ENCODE measurements at places on chromosomes 12 and 14.
A peak's percentile ranks its signal among the peaks of the same experiment; 100 is the strongest.

GRCh38 chr14:24108336-24108874, 6.2 kb upstream of the DCAF11 start:
- no peak for DNase-seq

DNA sequence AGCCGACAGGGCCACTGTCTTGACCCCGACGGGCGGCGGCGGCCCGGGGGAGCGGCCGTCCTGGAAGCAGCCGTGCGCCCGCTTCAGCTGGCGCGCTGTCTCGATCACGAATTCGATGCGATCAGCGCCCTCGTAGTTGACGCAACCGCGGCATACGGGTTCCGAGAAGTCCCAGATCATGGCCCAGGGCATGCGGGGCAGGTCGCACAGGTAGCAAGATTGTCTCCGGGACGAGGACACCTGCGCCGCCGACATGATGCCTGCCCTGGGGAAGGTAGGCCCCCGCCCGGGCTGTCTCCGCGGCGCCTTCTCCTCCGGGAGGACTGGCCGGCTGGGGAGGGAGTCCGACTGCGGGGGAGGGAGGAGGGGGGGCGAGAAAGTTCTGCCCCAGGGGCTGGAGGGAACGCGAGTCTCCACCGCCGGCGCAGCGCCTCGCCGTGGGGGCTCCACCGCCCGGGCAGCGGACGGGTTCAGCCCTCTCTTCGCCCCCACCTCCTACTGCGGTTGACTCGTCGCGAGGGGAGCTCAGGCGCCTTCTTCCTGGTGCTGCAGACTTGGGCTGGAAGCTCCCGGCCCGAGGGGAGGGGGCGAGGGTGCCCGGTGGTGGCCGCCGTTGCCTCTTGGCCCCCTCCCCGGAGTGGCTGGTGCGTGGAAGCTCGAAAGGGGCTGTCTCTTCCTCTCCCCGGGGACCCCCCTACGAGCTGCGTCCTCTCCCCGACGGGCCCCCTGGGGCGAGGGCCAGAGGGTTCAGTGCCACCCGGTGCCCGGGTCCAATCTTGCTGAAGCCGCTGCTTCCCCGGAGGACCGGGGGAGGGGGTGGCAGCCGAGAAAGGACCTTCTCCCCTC, 747 bp downstream of the IRF2BPL start:
- DNase-seq = peak; percentile 84

DNA sequence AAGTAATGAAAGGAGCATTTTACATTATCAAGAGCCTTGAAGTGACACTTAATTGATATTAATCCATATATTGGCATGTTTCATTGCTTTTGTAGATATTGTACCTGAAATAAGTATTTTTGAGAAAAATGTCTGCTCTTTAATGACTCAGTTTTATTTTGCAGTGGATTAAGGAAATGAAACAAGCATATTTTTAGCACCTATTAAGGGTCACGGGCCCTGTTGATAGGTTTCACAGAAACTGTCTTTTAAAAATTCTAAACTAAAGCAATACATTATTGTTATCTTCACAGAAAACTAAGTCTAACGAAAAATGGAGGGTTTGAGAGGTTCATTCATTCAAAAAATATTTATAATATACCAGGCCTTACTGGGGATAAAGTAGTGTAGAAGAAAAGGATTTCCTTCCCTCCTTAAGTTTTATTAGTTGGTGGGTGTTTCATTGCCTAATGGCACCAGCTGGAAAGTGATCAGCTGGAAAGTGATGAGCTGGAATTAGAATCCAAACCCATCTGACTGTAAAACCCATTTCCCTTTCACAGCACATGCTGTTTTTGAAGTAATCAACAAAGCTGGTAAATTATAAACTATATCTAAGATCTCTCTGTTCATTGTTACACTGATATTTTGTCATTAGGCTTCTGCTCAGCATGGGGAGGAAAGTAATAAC, 54.2 kb downstream of the PTPRQ start:
- DNase-seq = no peak

DNA sequence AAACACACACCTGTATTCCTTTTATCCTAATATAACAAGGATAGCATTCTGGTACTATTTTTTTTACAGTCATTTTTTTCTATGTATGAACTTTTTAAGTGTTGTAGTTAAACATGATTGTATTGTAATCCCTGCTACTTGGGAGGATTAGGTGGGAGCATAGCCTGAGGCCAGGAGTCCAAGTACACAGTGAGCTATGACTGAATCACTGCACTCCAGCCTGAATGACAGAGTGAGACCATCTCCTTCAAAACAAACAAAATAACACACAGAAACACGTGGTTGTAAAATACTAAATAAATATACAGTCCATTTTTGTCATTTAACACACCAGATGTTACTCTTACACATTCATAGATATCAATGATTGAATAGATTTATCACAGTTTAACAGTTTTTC, 56.9 kb downstream of the MAP4K5 start:
- DNase-seq = no peak

DNA sequence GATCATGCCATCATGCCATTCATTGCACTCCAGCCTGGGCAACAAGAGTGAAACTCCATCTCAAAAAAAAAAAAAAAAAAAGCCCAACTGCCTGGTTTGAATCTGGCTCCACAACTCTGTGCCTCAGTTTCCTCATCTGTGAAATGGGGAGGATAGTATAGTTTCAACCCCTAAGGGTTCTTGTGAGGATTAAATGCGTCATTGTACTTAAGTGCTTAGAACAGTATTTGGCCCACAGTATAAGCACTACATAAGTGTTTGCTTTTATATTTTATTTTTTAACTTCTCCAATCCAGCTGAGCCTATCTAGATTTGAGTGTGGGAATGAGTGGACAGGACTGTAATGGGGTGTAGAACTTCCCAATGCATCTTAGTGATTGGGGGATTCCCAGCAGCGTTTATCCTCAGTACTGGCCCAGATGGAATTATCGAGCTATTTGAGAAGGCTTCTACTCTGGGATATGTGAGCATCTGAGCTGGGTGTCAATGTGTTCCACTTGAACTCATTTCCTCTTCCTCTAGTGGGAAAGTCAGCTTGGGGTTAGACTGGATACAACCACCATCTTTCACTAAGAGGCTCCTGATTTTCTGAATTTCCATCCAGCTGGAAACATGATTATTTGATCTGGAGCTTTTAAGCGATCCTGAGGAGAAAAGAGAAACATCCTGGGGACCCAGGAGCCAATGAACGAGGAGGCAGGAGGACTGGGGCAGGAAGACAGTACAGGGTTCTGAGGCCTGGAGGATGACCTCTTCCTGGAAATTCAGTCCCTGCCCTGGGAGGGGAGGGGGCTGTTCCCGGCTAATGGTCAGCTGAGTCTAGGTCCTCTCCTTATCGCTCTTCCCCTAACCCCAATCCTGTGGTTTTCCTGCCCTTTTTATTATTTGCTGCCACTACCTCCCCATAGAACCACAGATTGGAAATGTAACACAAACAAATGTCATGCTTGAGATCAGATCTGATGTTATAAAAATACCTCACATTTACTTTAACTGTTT, 9.3 kb upstream of the ESPL1 start:
- DNase-seq = no peak

DNA sequence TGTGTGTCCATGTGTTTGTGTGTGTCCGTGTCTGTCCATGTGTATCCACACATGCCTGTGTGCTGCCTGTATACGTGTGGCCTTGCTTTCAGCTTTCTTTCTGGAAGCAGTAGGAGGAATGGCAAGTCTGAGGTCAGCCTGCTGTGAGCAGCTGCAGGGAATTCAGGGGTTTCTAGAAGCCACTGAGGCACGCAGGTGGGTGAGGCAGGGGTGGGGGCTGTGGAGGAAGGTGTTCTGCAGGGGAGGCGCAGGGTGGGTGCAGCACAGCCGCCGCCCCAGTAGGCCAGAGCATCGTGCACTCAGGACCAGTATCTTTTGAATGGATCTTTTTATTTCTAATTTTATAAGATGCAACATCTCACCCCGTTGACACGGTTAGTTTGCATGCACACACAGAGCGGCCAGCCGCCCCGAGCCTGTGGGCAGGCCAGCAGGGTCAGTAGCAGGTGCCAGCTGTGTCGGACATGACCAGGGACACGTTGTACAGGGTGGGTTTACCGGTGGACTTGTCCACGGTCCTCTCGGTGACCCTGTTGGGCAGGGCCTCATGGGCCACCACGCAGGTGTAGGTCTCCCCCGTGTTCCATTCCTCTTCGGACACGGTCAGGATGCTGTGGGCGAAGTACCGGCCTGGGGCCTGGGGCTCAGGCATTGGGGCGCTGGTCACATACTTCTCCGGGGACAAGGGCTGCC, 327.7 kb downstream of the TMEM121 start:
- no peak for DNase-seq

DNA sequence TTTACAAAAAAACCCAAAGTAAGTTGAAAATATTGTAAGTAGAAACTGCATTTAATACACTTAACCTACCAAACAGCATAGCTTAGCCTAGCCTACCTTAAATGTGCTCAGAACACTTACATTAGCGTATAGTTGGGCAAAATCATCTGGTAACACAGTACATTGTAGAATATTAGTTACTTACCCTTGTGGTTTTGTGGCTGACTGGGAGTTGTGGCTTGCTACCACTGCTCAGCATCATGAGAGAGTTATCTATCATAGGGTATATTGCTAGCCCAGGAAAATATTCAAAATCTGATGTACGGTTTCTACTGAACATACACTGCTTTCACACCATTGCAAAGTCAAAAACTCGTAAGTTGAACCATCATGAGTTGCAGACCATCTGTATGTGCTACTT, 141.7 kb upstream of the GARIN6 start:
- DNase-seq = no peak

DNA sequence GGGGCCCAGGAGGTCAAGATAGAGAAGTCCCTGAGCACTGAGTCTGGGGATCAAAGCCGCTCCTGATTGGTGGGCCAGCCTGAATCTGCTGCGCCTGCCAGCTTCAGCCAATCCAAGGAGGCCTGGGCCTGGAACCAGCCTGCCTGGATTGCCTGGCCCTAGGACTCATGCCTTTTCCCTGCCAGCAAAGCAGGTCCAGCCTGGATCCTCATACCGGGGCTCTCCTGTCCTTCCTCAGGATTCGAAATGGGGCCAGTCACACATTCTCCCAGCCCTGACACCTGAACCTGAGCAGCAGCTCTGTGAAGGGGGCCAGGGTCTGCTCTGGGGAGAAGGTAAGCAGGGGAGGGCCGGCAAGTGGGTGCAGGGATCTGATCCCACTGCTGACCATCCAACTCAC, 81.9 kb downstream of the NINJ2 start:
- DNase-seq = no peak

GRCh38 chr14:106235356-106236159, 709.2 kb downstream of the TMEM121 start:
- DNase-seq = no peak

- DNase-seq = no peak
These were observed 10.0 kb downstream of the CAPZA3 start for GRCh38 chr12:18747895-18748294.

- no peak for DNase-seq
These were observed 8.8 kb downstream of the P2RX4 start for GRCh38 chr12:121218588-121219352.

DNA sequence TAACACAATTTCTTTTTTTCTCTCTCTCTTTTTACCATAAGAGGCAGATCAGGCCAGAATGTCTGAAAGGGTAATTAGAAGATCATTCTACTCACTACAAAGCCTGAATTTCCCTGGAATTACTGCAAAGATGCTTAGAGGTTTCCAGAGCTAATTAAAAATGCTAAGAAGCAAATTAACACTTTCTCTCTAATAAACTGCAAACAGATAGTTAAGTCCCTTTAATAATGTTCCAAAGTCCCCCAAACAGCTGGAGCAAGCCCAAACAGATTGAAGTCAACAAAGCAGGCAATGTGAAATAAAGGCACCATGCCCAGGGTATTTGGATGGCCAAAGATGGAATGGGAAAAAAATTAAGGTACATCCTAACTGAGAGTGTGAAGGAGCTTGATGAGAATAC, 208.8 kb upstream of the LRFN5 start:
- no peak for DNase-seq

DNA sequence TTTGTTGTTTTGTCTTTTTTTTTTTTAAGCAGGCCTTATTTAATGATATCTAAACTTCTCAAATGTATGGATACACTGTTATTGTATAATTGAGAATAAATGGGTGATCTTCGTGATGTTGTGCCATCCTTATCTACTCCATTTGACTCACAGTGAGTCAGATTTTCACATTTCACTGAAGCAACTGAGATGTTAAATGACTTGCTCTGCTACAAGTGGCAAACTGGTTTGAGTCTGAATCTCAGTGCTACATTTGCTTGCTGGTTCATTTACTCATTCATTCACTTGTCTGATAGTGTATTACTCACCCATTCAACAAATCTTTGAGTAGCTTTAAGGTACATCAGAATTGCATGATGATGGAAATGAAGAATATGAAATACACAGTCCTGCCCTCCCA, 2.6 kb downstream of the KIAA0586 start:
- no peak for DNase-seq

DNA sequence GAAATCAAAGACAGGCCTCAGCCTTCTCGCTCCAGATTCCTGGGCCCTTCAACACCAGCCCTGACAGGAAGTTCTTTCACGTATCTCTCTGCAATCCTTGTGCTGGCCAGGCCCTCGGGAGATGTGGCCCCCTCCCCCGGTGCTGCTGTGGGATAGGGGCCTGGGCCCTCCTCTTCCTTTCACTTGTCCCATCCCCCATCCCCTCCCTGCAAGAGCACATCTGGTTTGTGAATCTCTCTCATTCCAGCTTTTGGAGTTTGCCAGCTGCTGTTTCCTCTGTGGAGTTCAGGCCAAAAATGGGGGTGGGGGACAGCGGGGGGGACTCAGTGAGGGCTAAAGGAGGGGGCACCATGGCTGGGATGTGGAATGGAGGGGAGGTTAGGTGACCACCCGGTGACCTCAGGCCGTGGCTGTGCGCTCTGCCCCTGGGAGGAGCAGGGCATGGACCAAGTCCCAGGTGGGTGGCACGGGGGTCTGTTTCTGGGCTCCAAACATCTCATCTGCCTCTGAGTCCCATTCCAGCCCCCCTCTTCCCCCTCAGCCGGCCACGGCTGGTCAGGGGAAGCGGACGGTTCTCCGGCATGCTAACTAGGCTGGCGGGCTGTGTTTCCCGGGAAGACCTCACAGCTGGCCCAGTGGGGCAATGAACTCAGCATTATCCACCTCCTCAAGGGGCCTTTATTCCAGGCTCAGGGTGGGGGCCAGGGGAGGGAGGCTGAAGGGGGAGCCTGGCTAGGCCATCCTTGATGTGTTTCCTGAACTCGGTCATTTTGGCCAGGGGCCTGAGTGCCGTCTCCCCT, 7.4 kb downstream of the LRP1 start:
- DNase-seq = no peak

GRCh38 chr12:131806674-131807073, 21.5 kb upstream of the MMP17 start:
- no peak for DNase-seq

DNA sequence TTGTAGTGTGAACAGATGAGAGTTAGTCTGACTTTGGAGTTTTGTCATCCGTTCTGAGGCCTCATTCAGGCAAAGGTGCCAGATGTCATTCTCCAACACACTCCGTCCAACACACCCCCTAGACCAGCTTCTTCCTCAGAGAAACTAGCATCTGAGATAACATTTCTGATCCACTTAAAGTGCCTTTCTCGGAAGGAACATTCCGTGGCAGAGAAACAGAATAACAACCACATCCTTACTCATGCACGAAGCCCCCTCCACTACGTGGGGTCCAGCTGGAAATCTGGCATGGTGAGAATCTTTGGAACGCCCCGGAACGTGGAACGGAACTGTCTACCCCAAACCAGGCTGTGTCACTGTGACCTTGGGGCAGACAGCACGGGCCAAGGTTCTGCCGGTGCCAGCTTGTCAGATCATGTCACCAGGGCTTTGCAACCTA, 17.0 kb upstream of the BCL7A start:
- DNase-seq = no peak
